ENCODE measurements at places on chromosomes 11 and 22.

- DNase-seq = no peak
These were observed 330.3 kb upstream of the PITPNB start for GRCh38 chr22:28249402-28249801.

DNA sequence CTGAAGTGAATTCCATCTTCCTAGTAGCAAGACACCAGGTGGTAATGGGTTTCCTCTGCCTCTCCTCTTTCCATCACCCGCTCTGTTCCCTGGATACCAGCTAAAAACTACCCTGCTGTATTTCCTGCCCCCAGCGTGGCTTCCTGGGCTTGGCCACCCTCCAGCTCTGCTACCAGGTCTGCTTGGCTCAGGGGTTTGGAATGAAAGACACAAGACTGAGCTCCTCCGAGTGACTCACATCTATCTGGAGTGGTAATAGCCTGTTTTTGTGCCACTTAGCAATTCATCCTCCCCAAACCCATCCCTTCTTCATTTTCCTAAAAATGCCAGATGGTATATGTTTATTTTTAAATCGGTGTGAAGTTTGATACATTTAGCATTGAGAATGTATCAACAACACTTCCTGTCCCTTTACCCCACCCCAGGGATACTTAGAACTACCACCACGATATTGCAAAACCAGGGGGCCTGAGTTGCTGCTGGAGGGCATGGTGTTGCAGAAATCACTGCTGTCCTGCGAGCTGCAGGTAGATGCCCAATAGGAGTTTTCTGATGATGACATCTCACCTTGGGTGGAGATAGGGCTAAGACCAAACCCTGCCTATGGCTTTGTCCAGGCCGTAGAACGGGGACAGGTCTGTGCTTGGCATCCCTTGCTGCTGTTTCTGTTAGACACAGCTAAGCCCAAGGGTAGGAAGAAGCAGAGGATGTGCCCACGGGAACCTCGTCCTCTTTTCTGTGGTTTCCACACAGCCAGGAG is 7.5 kb upstream of the MICAL3 start:
- DNase-seq = no peak

DNA sequence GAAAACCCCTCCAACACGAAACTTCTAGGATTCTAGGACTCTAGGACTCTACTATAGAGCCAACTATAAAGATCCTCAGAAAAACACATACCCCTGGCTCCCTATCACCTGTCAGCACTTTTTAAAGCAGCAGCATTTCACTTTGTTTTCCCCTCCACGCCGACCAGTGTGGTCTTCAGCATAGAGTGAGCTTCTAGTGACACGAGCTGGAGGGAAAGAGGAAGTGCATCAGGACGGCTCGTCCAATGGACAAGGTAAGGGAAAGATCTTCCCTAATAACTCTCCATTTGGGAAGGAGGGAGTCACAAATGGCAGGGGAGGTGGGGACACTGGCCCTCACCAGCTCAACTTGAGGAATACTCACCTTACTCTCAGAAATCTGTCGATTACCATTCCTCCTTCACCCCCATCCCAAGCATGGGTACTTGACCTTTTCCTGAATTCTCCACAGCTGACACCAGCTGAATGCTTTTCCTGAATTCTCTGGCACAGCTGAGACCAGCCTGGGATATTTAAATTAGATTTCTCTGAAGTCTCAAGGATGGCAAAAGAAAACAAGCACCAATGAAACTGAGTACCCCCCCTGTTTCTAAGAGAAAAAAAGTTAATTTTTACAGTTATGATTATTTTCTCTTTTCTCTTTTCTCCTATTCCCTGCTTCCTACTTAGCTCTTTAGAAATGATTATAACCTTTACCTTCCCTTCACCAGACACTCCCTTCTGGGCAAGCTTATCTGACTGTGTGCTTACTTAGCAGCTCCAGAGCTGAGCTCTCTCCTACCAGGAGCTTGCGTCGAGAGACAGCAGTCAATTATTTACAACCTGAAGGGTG is 33.3 kb upstream of the NNMT start:
- DNase-seq = peak; percentile 86

GRCh38 chr11:121630041-121630440 is 177.3 kb upstream of the SORL1-AS1 start:
- DNase-seq = no peak

DNA sequence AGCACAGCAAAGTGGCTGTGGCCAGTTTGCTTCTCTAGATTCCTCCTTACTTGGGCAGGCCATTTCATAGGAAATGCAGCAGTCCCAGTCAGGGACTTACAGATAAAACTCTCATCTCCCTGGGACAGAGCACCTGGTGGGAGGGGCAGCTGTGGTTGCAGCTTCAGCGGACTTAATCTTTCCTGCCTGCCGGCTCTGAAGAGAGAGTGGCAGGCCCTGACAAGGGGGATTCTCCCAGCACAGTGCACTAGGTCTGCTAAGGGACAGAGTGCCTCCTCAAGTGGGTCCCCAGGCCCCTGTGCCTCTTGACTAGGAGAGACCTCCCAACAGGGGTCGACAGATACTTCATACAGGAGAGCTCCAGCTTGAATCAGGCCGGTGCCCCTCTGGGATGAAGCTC is 1649.1 kb downstream of the LRRC4C start:
- no peak for DNase-seq

DNA sequence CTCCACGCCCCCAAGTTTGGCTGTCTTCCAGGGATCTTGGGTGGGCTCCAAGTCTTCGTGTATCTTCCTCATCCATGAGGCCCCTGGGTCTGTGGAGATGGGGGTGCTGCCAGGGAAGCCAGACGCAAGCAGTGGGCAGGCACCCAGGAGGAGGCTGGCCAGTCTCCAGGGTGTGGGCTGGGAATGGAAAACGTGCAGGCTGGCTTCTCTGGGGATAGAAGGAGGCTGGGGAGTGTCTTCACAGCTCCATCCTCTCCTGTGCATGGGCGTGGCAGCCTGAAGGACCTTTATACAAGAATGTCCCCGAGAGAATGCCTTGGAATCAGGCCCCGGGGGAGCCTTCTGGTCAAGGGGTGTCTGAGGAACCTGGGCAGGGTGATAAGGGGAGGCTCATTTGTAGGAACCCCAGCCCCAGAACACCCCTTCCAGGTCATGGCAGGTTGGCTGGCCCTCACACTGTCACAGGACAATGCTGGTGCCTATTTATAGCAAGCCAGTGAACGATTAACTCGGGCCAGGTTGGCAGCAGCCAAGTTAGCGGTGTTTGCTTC is 14.0 kb downstream of the SGSM1 start:
- no peak for DNase-seq

- no peak for DNase-seq
These were observed 97.8 kb upstream of the CSNK2A3 start for GRCh38 chr11:11450744-11451362.

GRCh38 chr11:70244698-70245097 is 25.8 kb upstream of the PPFIA1 start:
- DNase-seq = no peak

DNA sequence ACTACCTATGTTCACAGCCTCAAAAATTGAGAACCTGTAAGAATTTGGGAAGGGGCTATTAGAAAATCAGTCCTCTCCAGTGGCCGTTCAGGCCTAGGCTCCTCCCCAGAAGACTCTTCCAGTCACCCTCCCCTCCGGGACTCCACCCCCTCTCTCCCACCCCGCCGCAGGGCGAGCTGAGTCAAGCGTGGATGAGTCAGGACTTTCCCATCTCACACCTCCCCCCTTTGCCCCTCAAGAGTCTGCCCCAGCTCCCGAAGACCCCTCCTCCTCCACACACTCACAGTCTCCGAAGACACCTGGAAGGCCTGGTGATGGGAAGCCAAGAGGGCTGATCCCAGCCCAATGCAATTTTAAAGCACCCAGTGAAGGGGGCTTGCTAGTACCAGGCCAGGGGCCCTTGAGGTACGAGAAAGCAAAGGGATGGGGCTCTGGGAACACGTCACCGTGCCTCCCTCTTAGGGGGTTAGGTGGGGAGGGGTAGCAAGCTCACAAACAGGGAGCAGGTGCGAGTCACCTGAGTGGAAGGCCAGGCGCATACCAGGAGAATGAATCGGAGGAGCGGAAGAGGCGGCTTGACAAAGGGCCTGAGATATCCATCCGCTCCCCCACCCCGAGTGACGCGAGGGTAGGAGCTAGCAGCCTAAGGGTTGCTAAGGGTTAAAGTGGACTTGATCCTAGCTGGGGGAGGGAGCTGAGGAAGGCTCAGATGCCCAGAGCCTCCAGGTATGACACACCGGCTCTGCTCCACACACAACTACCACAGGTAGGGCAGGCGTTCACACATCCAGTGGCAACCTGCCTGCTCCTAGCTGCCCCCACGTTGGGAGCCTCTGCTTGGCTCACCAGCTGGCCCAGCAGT is 13.6 kb downstream of the BCL9L start:
- peak; percentile 87 for DNase-seq

- no peak for DNase-seq
These were observed 4.0 kb downstream of the SAA1 start for GRCh38 chr11:18270102-18270501.

GRCh38 chr11:13726456-13726855 is 58.0 kb downstream of the FAR1 start:
- no peak for DNase-seq

DNA sequence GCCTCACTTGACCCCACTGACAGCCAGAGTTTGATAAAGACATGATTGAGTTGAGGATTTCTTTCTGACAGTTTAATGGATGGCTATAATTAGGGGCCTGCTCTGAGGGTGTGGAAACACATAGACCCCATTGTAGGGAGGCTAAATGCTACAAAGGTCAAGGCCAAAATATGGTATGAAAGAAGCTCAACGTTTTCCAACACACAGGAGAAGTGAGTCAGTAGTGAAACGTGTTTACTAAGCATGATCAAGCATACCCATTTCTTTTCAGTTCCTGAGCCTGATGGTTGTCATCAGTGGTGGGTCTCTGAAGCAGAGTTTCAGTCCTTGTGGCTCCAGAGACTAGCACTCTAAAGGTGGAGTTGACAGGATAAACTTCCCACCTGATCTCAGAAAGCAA is 69.7 kb downstream of the SNX19 start:
- no peak for DNase-seq

GRCh38 chr11:59822989-59823566 is 12.5 kb upstream of the MRPL16 start:
- peak; percentile 93 for DNase-seq

GRCh38 chr11:64131683-64132190 is 34.2 kb downstream of the MACROD1 start:
- DNase-seq = peak; percentile 34

GRCh38 chr11:56394381-56394780 is 18.1 kb upstream of the OR5AL1 start:
- DNase-seq = no peak

GRCh38 chr11:11081776-11082175 is 223.9 kb upstream of the ZBED5 start:
- no peak for DNase-seq

GRCh38 chr11:12749442-12749841 is 75.2 kb downstream of the TEAD1 start:
- no peak for DNase-seq

- DNase-seq = no peak
These were observed 74.9 kb downstream of the PACSIN2 start for GRCh38 chr22:42939941-42940653.

Measured in hematopoietic multipotent progenitor cell treated with erythropoietin and hydrocortisone succinate and interleukin-3 and kit ligand, for 4 days (in vitro differentiated cells).